ENCODE measurements at places on chromosomes 2 and 18.

GRCh38 chr2:198339116-198339515 is 534.7 kb downstream of the PLCL1 start:
- DNase-seq: no peak

GRCh38 chr2:122481717-122482116 is 726.3 kb downstream of the TSN start:
- no peak for DNase-seq

- no peak for DNase-seq
Measured at GRCh38 chr18:62334120-62334519, 9.0 kb downstream of the TNFRSF11A start.

DNA sequence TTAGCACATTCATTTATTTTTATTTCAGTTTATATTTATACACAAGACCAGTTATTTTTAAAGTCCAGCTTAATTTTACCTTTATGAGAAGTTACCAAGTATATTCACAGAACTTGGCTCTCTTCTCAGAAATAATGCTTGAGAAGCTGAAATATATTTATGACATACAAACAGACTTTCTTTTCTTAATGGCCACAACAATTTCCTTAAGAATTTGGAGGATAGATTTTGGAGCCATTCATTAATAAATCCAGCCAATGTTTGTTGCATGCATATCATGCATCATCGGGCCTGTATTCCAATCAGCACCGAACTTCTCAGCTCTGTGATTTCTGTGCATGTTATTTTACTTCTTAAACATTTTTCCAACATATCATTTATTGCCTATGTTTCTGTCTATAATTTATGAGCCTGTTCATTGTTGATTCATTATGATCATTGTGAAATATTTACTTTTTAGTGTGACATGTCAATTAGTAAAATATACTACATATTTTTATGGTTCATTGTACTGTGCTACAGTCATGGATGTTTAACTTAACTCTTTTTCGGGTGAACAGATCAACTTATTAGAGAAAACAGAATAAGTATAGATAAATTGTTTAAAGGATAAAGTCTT is 3.5 kb downstream of the GULP1 start:
- no peak for DNase-seq

GRCh38 chr2:66683599-66683998 is 248.7 kb downstream of the MEIS1 start:
- no peak for DNase-seq

GRCh38 chr2:225464346-225465025 is 65.0 kb downstream of the NYAP2 start:
- peak; percentile 7 for DNase-seq

DNA sequence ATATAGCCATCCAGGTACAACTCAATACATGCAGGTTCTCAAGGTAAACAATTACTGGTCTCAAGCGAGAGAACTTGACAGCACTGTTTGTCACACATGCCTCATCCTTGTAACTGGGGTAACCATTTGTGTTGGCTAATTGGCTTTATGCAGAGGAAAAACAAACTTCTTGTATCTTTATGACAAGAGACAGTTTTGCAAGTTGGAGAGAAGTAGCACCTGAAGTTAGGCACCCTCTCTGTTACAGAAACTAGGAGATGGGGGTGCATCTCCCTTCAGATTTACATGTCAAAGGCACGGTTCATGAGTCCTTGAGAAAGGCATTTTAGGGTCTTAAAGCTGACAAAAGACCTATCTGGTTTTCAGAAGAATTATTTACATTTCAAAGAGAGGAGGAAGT is 241.7 kb downstream of the CD226 start:
- no peak for DNase-seq

DNA sequence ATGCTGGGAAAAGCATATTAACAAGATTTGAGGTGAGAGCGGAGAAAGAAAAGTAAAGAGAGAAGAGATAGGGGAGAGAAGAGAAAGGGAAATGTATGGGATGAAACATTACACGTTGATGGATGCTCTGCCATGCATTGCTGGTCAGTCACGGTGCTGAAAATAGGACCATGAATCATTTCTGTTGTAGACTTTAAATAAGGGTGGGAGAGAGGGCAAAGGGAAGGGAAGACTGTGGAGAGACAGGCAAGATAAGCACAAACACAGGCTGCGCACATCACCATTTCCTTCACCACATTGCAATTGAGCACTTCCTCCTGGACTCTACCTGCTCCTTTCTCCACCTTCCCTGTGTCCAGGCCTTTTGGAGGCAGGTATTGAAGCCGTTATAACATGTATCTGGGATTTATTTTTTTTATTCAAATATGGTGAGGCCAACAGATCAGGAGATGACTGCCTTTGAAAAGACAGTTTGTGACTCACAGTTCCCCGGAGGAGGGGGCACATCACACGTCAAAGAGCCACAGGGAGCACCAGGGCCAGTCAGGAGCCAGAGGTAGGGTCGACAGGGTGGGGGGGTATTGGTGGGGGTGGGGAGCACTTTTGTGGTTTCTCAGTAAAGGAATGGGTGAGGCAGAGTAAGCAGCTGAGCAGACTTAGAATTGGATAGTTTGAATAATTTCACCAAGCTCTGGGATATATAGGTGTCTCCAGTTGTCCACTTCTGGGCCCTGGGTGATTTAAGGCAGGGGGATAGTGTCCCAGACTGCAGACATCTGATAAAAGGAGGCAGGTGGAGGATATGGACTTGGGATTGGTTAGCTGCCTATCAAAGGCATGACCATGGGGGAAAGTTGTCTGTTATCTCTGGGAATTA is 372.8 kb upstream of the ST6GAL2 start:
- no peak for DNase-seq

- no peak for DNase-seq
Measured at GRCh38 chr2:65076345-65076710, 20.1 kb downstream of the CEP68 start.

DNA sequence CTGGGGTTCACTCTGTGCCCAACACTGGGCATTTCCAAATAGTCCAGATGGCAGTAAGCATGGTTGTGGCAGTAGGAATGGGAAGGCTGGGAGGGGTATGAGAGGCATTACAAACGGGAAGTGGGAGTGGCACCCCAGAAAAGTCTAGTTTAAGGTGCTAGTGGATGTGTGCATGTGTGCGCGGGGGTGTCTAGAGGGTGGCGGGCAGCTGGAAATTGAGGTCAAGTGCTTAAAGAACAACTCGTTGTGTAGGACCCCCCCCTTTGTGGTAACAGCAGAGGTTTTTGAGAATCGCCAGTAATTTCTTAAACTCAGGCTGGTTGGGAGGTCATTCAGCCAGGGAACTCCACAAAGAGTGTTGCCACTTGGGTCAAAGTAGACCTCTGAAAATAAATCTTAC is 69.9 kb downstream of the RHBDD1 start:
- DNase-seq: no peak

GRCh38 chr2:64982311-64982857 is 6.8 kb upstream of the SLC1A4 start:
- no peak for DNase-seq

- DNase-seq: no peak
Measured at GRCh38 chr18:79058007-79058406, 11.2 kb upstream of the ATP9B start.

DNA sequence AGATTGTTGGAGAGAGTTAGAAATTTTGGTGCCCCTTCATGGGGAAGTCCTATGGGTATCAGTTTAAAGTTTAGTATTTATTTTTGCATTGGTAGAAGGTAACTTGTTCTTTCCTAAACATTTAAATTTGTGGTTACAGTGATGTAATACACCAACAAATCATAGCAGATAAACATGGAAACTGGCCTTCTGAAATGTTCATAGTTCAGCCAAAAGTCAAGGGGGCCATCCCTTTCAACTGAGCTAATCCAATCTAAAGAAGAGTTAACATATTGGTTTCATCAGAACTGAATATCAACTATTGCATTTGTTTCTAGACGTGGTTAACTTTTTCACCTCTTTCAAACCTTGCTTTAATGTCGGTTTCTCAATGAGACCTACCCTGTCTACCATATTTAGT is 46.3 kb downstream of the PPP1R1C start:
- no peak for DNase-seq

GRCh38 chr2:129884221-129884786 is 95.2 kb upstream of the RAB6C start:
- no peak for DNase-seq

DNA sequence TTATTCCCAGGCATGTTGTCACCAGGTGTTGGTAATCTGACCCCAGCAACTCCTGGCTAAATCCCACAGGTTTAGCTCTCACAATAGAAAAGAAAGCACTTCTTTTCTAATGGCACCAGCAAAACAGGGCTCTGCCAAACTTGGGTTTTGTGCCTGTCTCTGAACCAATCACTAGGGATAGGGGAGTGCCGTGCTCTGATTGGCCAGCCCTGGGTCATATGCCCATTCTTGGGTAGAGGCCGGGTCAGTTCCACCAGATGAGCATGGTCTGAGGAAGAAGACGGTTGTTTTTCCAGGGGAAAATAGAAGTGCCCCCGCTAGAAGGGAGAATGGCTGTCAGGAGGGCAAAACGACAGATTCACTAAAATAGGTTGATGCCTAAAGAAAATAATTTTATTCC is 14.7 kb downstream of the CDK15 start:
- no peak for DNase-seq

Data from hematopoietic multipotent progenitor cell treated with erythropoietin and hydrocortisone succinate and interleukin-3 and kit ligand, for 4 days (in vitro differentiated cells).